Kidney (tissue), 22 donors: ENCODE measurements at places on chromosomes 3 and 15. TPM values are rescaled to one million over a fixed set of nuclear protein-coding genes. Genes with fewer than 3 reads are reported as not detected.

GRCh38 chr3:52730681-52731080 lies 24.8 kb downstream of the SPCS1 start:
- DNase-seq, result no peak

GRCh38 chr3:166526881-166527280 lies 689.7 kb upstream of the BCHE start:
- no peak for DNase-seq

PRSS50 gene
- total RNA-seq, result 0.35 TPM

DNA sequence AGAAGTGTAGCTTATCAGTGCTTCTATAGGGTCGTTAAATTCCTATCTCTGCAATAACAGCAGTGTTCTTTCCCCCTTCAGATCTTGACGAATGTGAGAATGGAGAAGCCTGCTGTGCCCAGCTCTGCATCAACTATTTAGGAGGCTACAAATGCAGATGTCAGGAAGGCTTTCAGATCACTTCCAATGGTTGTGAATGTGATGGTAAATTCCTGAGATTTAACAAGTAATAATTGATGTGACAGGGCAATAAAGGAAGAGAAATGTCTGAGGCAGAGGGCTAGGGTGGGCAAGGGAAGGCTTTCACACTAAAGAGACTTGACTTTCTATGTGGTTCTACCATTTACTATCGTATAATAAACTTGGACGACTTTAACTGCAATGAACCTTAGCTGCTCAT lies 711.7 kb upstream of the GOLIM4 start:
- no peak for DNase-seq

BCL6 gene
- total RNA-seq, result 110 TPM

MUSTN1 gene
- total RNA-seq, result 18.6 TPM

- DNase-seq, result no peak
Observed at GRCh38 chr3:127121885-127122284, 71.0 kb upstream of the PRR23E start.

SEMA5B gene
- 8.4 TPM for total RNA-seq

DNA sequence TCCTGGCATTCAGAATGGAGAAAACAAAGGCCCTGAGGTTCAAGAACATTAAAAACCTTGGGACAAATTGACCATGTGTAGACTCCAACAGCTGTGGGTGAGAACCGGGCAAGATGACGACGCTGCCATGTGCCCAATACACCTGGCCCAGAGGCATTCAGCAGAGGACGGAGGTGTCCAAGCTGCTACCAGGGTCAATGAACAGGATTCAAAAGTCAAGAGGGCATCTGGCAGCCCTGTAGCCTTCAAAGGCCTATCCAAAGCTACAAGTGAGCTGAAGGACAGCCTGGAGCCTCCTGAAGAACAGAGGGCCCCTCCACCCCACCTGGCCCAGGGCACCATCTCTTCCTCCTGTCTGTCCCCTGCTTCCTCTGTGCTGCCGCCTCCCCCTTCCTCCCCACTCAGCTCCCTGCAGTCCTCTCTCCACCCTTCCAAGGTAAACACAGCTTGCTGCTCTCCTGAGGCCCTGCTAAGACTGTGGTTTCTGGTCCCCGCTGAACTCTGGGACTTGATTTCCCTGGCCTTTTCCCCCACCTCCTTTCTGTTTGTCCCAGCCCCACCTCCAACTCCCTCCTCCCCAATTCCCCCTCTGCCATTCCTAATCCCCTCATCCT lies 57.5 kb downstream of the HMCES start:
- no peak for DNase-seq

DNA sequence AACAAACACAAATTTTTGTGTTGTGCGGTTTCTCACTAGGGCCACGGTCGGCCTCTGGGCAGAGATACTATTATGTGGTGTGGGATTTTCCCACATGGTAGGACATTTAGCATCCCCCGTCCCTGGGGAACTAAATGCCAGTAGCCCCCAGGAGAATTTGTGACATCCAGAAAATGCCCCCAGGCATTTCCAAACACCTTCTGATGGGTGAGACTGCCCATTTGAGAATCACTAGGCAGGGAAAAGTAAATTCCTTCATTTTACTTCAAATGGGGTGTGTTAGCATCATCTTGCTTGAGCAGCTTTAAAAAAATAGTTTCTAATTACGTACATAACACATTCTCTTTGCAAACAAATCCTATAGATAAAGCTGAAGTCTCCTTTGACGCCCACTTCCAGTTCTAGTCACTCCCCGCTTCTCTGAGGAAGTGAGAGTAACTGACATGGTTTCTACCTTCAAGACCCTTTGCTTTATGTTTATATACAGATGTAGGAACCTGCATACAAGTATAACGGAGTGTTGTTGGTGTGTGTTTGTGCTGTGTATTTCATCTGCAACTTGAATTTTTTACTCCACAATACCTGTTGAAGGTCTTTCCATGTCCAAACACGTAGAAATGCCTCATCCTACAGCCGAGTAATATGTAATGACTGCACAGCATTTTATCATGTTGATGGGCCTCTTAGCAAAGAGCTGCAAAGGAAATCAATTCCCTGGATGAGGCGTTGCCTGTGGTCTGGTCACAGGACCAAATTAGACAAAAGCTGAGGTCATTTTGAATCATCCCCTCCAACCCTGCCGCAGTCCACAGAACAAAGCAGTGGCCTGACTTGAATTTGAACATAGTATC lies 31.4 kb upstream of the ZBTB38 start:
- DNase-seq, result no peak

DNA sequence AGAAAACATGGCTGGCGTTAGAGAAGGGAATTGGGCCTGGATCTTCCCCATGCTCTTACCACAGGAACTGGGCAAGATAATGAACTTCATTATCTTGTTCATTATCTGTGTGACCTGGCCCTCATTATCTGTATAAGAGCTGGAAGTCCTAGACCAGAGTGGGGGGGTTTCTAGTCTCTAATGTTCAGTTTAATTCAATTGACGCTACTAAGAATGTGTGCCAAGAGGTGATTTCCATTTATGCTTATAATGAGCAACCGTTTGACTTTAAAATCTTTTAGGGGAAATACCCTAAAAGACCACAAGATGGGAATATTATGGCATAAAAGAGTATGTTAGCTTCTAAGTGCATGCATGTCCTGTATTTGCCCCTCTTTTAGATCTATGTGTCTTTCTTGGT lies 59.1 kb upstream of the CSTA start:
- DNase-seq, result no peak

GOLGA6L1 gene
- total RNA-seq, result not detected

GRCh38 chr3:136330900-136331299 lies 80.8 kb downstream of the PCCB start:
- no peak for DNase-seq

DNA sequence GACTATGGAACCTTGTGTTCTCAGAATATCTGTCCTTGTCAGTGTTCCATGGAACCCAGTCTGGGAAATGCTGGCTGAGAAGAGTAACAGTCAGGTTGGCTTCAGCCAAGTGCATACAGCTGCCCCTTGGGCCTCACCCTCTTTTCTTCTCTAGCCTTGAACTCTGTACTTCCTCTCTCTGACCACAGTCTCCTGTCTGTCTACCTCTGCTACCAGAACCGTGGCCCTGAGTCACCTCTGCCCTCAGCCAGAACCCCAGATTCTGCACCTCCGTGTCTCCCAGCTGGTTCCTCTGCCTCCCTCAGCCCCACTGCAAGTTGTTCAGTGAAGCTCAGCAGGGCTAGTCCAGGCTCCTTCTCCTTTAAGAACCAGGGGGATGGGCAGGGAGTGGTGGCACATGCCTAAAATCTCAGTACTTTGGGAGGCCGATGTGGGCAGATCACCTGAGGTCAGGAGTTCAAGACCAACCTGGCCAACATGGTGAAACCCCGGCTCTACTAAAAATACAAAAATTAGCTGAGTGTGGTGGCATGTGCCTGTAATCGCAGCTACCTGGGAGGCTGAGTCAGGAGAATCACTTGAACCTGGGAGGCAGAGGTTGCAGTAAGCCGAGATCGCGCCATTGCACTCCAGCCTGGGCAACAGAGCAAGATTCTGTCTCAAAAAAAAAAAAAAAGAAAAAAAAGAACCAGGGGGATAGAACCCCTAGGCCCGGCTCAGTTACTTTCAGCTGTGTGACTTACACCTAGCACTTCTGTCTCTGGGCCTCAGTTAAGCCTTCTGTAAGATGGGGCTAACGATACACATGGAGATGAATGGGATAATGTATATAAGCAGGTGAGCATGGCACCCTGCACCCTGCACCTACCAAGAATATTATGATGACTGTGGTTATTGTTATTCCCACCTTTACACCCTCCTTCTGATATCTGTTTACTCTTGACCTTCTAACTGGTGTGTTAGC lies 24.3 kb upstream of the TATDN2 start:
- DNase-seq, result no peak

THAP10 gene
- total RNA-seq, result 3.5 TPM

APOD gene
- total RNA-seq, result 24.4 TPM

DNA sequence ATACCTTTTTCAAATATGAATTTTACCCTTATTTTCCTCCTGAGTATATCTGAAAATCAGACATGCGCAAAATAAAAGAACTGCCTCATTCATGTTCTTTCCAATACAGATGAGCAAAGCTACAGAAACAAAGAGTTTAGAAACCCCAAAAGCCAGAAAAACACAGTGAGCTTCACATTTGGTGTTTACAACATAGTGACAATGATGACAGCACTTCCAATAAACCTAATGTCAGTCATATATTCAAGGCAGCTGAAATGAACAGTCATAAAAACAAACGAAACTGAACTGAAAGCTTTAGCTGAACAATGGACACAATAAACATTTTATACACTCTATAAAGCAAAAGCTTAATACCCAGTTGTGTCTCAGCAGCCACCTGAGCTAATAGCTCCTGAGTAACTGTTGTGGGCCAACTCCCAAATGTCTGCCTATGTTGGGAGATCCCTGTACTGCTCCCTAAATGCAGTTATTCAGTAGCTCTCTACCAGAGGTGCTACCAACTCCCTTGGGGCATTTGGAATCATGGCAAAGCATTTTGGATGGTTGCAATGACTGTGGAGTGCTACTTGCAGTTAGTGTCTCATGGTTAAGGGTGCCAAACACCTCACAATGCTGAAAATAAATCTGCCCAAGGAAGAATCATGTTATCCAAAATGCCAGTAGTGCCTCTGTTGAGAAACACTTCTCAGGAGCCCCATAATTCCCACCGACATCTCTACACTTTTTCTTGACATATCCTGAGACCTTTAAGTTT lies 131.5 kb downstream of the TGFBR2 start:
- DNase-seq, result no peak

DNA sequence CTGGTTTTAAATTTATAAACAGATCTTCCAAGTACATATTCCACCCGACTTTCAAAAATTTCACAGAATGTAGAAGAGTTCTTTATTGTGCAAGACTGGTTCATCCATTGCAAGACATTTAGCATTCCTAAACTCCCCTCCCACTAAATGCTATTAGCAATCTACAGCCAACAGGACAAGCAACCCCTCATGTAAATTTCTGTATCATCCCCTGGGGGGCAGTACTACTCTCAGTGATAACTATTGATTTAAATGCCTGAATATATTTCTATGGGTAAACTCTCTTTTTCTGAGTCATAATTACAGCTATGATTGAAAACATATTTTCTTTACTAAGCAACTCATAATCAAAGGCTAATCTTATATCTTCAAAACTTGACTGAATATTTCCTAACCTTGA lies 10.7 kb upstream of the SLC15A2 start:
- DNase-seq, result no peak

CDHR4 gene
- 0.54 TPM for total RNA-seq
